T-cell (primary cell): ENCODE measurements at places on chromosomes 11 and 22.
A peak's percentile ranks its signal among the peaks of the same experiment; 100 is the strongest.

DNA sequence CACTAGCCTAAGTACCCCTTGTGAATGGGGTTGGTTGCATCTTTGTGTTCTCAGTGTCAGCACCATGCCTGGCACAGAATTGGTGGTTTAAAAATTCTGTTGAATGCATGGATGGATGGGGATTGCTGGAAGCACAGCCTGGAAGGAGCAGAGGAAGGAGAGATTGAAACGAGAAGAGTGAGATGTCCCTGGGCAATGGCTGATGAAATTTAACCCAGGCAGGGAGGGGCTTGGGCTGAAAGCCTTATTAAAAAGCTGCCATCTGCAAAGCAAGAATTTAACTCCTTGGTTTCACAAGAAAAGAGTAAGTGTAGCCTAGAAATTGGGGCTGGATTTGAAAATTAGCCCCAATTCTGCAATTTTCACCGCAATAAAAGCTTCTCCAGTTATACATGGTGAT lies 126.7 kb downstream of the TEAD1 start:
- DNase-seq, result no peak

- no peak for DNase-seq
These were observed 18.3 kb downstream of the AMOTL1 start for GRCh38 chr11:94786264-94787126.

DNA sequence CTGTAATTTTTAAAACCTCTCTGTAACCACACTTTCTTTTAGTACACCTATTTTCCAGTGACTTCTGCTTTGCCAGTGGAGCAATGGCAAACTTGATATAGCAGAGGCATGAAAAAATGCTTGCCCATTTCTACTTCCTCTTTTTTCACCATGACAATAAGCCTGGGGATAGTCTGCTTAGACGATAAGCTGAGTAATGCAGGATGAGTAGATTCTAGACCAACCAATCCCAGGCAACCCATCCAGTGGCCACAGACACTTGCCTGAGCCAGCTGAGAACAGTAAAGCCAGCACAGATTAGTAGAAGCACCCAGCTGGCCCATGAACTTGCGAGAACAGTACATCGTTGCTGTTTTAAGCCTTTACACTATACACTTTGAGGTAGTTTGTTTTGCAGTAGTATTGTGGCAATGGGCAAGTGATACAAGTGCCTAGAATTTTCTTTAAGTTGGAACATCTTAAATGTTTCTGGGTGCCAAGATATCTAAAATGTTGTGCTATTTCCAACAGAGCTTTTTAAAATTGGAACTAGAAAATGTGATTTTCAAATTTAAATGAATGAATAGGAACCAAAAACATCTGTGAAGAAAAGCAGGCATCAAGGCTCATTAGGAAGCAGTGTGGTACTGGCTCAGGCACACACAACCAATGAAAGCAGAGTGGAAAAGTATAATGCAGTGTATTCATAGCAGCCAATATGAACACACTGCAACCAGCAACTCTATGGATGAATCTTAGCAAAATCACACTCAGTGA lies 37.7 kb downstream of the DDI1 start:
- DNase-seq, result no peak

GRCh38 chr11:13269775-13270174 lies 7.8 kb upstream of the BMAL1 start:
- DNase-seq, result no peak

DNA sequence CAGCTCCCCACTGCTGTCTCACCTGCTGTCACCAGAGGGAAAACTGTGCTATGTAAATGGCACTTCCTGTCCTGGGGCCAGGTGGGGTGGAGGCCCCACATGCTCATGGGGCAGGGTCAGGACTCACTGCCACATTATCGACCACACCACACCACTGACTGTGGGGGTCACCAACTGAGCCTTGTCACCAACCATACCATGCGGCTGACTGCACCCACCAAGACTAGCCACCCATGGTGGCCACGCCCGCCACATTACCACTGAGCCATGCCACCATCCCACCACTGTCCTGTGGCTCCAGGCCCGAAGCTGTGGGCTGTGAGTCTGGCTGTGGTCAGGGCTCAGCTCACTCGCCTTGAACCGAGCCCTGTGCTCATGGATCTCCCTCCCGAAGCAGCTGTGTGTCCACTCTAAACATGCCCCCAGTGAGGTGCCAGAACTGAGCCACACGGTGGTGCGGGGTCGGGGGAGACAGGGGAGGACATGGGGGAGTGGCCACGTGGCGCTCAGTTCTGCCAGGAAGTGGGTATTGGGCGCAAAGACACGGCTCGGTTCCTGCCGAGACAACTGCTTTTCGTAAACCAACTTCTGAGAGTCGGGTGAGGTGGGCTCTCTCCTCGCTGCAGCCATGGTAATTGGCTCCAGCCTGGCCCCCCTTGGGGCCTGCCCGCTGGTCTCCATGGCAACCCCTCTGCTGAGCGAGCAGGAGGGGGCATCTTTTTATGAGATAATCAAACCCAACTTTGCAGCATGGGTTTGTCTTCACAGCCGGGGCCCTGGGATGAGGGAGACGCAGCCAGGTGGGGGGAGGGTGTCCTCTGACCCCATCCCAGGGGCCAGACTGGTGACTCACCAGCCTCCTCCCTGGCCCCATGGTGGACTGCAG lies 23.2 kb downstream of the RTN4R start:
- peak; percentile 58 for DNase-seq

DNA sequence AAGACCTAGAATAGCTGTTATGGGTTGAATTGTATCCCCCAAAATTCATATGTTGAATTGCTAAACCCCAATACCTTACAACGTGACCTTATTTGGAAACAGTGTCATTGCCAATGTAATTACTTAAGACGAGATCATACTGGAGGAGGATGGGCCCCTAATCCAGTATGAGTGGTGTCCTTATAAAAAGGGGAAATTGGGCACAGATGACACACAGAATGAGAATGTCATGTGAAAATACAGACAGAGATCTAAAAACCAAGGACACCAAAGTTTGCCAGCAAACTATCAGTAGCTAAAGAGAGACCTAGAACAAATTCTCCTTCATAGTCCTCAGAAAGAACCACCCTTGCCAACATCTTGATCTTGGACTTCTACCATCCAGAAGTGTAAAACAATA lies 127.7 kb downstream of the ATXN10 start:
- DNase-seq, result no peak

GRCh38 chr22:35089139-35089538 lies 23.2 kb downstream of the ISX start:
- DNase-seq, result no peak

- DNase-seq, result no peak
These were observed 5.8 kb downstream of the MMP3 start for GRCh38 chr11:102837646-102838045.

DNA sequence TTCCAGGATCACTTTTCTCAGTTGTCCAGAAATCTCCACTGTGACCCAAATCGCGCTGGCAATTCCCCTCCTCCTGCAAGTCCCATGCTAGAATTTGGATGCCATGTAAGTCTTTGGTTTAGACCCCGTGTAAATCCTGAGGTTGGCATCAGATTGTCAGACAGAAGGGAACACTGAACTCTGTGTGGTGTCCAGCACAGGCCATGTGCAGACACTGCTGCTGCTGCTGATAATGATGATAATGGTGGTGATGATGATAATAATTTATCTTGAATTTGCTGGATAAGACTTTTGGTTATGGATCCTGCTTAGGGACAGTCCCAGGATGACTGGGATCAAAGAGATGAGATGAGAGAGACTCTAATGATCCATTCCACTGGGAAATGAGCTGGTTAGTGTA lies 45.0 kb downstream of the RPUSD4 start:
- DNase-seq, result no peak

DNA sequence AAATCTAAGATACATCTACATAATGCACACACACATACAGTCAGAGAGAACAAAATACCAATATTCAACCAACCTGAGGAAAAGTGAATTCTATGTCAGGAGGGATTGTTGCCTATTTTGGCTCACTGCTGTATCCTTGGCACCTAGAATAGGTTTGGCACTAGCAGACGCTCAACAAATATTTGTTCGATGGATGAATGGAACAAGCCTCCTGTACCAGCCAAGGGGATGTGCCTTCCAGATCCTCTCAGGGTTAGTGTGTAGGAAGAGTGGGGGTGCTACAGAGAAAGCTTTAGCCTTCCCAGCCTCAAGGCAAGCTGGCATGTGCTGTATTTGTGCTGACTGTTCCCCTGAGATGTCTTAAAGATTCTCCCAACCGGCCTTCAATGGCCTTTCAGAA lies 23.3 kb upstream of the POU2AF1 start:
- DNase-seq, result no peak

- DNase-seq, result no peak
These were observed 15.0 kb downstream of the ASPHD2 start for GRCh38 chr22:26443901-26444690.

DNA sequence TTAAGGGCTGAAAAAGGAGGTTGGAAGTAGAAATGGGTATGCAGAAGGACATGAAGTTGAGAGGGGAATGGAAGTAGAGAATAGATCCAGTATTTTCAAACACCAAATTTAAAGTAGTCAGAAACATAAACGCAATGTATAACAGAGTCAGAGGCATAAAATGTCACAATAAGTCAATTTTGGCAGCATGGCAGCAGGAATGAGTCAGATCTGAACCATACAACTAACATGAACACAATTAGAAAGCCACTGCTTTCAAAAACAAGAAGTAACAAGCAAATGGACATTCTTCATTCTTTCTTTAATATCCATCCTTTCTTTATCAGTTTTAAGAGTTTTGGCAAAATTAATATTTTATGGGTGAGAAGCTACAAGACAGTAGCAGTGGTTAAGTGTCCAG lies 2.5 kb downstream of the CHORDC1 start:
- DNase-seq, result no peak
